Hepatocyte (in vitro differentiated cells): ENCODE measurements at places on chromosomes 11 and 22. TPM values are rescaled to one million over a fixed set of nuclear protein-coding genes. Genes with fewer than 3 reads are reported as not detected.

The ACTN3 gene
- polyA plus RNA-seq = 0.09 and 0.58 TPM in 2 replicates

GRCh38 chr11:110251836-110252235 lies 44.6 kb downstream of the RDX start:
- no peak for DNase-seq

GRCh38 chr22:29720811-29721323 lies 1.1 kb downstream of the CABP7 start:
- no peak for DNase-seq

- DNase-seq = peak; percentile 83
These were observed 9.6 kb downstream of the P2RY2 start for GRCh38 chr11:73227571-73228211.
